NCI-H1930 (cell line): ENCODE measurements at places on chromosomes 6 and 20.

DNA sequence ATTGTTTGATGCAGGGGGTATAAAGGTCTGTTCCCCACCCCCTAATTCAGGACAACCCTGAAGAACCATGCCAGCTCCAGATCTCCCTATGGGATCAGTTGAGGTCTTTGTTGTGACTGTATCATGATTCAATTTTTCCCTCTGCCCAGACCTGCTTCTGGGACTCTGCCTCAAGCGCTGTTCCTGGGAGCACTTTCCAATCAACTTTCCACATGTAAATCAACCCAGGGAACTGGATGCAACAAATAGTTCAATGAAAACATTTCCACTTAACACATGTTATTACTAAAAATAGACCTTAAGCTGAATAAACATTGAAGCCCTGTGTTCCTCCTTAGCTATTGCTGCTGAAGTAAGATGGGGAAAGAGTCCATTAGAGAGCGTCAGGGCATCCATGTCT is 139.5 kb downstream of the C6orf58 start:
- no peak for DNase-seq

DNA sequence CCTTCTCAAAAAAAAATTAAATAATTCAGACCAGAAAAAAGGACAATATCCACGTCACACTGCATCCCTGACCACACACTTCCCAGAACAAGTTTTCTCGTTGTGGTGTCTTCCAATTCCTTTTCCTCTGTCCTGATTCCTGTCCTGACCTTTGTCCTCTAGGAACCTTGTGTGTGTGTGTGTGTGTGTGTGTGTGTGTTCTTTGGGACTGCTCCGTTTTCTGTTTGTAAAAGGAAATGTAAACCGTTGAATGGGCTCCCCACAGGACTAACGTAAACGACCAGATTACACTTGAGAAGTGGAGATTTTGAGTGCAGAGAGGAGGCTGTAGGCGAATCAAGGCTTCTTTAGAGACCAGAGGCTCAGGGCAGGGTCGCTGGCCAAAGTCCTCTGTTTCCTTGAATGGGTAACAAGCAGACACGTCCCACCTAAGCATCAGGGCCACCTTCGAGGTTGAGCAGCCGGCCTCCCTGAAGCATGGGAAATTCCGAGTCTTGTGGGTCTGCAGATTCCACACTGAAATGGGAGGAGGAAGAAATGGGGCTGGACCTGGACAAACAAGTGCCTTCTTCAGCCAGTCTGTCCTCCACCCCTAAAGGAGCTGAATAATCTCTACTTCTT is 7.3 kb downstream of the ZBTB46 start:
- DNase-seq: no peak

DNA sequence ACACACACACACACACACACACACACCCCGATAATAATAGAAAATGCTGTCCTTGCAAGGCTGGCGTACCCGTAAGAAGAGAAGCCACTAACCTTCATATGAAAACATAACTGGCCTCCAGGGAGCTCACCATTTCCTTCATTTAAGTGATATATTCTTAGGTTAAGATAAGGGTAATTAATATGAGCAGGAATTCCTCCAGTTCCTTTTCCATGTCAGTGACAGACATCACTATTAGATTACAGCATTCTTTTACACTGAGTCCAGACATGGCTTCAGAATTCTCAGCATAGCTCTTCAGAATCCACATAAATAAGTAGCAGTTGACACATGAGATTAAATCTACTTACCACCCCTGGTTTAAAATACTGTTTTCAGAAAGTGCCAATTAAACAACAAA is 121.9 kb downstream of the SIM1 start:
- no peak for DNase-seq

GRCh38 chr6:109172101-109172746 is 76.9 kb downstream of the CEP57L1 start:
- no peak for DNase-seq

DNA sequence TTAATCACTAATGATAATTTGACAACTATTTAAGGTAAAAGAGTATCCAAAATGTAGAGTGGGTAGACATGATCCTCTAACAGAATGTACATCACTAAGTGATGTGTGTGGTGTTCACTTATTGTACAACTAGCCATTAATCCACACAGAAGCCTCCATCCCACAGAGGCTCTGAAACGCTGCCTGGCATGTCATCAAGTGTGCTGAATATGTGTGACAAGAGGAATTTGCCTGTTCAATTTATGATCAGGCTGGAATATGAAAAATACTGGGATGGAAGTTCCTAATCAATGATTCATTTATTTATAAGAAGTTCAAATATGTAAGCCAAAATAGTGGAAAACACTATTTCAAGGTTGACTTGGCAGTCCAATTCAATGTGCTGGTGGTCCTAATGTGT is 72.4 kb downstream of the BACH2 start:
- DNase-seq: no peak

GRCh38 chr6:91634791-91635190 is 1047.9 kb upstream of the MAP3K7 start:
- no peak for DNase-seq

- no peak for DNase-seq
Measured at GRCh38 chr6:118864341-118865099, 29.4 kb upstream of the ASF1A start.

- no peak for DNase-seq
Measured at GRCh38 chr6:163835439-163836171, 421.1 kb downstream of the QKI start.

DNA sequence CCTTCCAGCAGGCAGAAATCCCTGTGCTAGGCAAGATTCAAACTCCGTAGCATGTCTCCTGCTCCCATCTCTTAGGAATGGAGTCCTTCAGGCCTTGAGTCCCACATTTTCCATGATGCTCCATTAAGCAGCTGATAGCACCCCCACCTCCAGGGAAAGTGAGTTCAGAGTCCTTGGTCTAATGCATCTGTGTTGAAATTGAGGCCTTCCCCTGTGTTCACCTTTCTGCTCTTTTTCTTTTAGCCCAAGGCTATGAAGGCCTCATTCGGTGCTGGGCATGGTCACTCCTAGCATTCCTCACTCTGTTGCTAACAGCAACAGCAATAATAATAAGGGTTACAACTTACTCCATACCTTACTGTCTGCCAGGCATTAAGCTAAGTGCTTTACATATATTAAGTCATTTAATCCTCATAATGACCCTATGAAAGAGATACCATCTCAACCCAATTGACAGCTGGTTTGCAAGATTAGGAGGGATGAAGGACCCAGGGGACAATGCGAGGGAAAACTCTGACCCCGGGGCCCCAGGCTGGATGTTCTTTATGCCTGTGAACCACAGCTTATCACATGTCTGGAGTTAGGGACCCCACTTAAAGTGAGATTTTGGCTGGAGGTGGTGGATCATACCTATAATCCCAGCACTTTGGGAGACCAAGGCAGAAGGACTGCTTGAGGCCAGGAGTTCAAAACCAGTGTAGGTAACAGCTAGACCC is 17.5 kb upstream of the PANK2 start:
- no peak for DNase-seq

DNA sequence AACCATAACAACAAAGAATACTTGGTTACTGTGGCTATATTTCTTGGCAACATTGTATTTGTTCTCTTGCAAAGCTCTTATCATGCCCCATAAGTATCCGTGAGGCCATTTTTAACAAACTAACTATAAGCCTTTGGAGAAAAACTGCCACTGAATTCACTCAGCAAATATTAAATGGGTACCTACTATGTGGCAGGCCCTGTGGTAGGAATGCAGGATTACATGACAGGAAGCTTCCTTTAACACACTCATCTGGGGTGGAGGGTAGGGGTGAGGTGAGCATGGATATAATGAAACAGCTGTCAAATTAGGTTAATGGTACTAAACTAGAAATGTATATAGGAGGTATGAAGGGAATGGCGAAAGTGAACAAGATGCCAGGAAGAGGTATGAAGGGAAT is 504.8 kb downstream of the MEI4 start:
- no peak for DNase-seq

DNA sequence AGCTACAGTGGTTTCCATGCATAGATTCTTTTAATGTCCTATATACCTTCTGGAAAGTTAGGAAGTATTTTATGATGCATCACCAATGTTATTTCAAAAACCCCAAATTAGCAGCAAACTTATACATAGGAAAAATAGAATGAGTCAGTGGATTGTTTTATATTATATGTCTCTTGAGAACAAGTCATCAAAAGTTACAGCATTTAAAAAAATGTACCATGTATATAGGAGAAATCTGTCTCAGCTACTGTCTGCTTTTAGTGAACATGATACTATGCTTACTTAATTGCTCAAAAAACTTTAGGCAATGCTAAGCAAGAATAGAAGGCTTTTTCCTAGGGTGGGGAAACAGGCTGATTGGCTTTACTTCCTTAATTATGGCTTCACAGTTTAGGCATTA is 365.3 kb downstream of the SAMD5 start:
- no peak for DNase-seq

DNA sequence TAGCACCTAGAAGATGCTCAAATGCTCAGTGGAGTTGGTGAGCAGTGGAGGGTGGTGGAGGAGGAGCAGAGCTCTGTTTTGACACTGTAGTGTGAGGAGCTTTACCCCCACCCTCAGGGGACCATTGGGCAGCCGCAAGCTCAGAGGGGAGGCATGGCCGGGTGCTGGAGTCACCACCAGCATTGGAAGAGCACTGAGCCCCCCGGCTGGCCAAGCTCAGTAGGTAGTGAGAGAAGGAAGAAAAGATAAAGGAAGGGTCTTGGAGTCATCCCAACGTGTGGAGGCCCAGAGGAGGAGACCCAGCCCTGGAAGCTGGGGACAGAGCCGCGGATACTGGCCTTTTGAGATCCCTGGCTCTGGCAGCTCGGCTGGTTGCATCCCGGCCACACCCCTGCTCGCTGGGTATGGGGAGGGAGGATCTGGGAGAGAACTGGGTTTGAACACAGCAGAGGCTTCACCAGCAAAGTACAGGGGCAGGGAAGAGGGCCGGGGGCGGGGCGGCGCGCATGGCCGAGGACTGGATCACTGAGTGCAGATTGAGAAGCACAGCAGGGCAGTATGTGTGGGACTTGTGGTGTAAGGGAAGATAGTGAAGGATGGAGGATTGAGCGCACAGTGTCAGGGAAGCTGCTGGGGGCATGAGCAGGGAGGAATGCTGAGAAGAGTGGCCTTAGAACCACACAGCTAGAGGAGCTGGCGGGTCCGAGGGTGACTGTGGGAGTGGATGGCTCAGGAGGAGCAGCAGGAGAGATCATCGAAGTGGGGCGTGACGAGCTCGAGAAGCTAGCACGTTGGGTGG is 24.4 kb downstream of the SYNDIG1 start:
- DNase-seq: no peak

- DNase-seq: no peak
Measured at GRCh38 chr6:140062043-140063020, 687.9 kb upstream of the CITED2 start.

- no peak for DNase-seq
Measured at GRCh38 chr20:17024513-17025119, 202.2 kb upstream of the PCSK2 start.

DNA sequence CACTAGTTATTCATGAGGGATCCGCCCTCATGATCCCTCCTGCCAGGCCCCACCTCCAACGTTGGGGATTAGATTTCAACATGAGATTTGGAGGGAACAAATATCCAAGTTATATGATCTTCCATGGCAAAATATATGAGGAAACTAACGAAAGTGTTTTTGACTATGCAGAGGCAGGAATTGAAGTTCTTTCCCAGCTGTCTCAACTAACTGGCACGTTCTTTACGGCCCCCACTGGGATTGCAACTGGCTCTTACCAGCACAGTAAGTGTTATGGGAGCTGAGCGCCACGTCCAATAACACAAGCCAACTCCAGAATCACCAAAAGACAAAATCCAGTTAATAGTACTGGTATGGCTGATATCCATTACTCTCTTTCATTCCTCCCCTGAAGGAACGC is 66.6 kb downstream of the ECT2L start:
- DNase-seq: no peak

GRCh38 chr6:134551245-134551960 is 233.5 kb upstream of the SGK1 start:
- no peak for DNase-seq

DNA sequence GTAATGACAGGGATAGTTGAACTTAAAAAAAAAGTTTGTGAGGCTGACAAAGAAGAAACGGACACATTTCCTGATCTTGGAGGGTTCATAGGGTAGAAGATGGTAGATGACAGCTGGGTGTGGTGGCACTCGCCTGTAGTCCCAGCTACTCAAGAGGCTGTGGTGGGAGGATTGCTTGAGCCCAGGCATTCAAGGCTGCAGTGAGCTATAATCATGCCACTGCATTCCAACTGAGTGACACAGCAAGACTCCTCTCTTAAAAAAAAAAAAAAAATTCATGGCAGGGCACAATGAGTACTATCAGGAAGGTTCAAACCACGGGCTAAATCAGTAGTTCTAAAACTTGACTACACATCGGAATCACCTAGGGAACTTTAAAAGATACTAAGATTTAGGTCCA is 2.0 kb upstream of the MICA start:
- no peak for DNase-seq

- peak; percentile 20 for DNase-seq
Measured at GRCh38 chr6:79077715-79078074, 359 bp downstream of the PHIP start.

DNA sequence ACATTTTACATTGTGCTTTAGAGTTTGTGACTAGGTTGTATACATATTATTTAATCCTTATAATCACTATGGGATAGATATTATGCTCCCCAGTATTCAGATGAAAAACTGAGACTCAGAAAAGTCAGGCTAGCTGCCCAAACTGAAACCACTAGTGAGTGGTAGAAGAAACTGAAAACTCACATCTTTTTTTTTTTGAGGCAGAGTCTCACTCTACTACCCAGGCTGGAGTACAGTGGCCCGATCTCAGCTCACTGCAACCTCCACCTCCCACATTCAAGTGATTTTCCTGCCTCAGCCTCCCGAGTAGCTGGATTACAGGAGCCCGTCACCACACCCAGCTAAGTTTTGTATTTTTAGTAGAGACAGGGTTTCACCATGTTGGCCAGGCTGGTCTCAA is 22.2 kb downstream of the RNF24 start:
- DNase-seq: no peak

GRCh38 chr6:151197556-151197955 is 42.2 kb upstream of the AKAP12 start:
- DNase-seq: no peak

GRCh38 chr20:17617212-17617867 is 47.5 kb downstream of the DSTN start:
- DNase-seq: peak; percentile 15
